CD8-positive, alpha-beta memory T cell (primary cell): ENCODE measurements at places on chromosomes 2 and 18. TPM values are rescaled to one million over a fixed set of nuclear protein-coding genes. Genes with fewer than 3 reads are reported as not detected.

DNA sequence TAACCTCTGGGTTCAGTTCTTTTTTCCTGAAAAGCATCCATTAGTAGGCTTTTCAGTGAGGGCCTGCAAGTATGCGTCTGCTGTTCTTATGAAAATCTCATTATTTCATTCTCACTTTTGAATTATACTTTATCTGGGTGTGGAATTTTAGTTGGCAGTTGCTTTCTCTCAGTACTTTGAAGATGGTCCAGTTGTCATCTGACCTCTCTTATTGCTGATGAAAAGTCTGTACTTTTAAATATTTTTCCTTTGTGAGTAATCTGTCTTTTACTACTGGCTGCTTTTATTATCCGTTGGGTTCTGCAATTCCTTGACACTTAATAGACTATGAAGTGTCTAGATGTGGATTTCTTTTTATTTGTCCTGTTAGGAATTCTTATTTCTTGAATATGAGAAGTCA is 307.8 kb downstream of the CYP26B1 start:
- no peaks in the 10 kb centered on the region for H3K4me1 ChIP-seq
- H3K4me3 ChIP-seq = no peak overlapping the region
- no peaks in the 10 kb centered on the region for H3K36me3 ChIP-seq
- DNase-seq = no peak
- no peak overlapping the region for H3K27ac ChIP-seq
- no peaks in the 10 kb centered on the region for H3K27me3 ChIP-seq

DNA sequence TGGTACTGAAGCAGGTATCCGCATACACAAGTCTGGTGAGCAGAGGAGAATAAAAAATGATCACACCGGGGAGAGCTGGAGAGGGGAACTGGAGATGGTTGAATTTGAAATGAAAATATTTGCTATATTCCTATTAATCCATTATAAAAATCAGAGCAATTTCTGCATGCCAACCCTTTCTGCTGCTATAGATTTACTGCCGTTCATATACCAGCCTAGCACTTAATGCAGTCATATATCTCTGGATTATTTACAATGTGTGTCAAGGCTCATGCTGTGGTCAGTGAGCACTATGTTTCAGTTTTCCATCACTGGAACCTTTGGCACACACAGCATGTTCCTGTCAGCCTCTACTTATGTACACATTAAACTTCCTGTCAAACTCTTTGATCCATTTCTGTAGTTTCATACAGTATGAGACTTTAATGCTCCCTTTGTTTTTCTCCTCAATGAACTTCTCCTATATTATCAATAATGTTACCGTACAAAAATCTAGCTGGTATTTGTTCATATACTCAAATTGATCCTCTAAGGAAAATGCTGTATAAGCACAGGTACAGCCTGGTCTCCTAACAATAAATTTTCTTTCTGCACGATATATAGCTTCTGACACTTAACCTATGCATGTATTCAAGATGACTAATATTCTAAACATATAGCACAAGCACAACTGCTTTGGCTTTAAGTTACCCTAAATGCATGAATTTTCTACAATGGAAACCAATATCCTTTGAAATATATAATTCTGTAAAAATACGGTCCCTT is 36.7 kb downstream of the FANCL start:
- no peaks in the 10 kb centered on the region for H3K36me3 ChIP-seq
- H3K27me3 ChIP-seq = no peaks in the 10 kb centered on the region
- no peaks in the 10 kb centered on the region for H3K4me1 ChIP-seq
- DNase-seq = no peak

- no peak overlapping the region for H3K4me3 ChIP-seq
- no peaks in the 10 kb centered on the region for H3K36me3 ChIP-seq
- H3K4me1 ChIP-seq = no peaks in the 10 kb centered on the region
These were observed 478 bp upstream of the PRKAG3 start for GRCh38 chr2:218832081-218832480.

DNA sequence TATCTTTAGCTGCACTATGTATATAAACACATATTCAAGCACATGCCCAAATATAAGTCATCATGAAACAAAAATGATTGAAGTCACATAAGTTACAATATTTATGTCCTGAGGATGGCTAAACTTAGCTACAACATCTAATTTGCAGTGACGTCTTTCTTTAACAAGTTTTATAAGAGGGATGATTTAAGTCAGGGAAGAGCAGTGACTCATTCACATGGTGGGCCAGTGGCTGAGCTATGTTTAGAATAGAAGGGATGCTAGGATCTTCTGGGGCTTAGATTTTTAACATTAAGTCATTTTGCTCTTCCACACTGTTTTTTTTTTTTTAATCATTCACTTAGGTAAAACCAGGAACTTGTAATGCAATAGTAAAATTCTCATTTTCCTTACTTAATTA is 22.3 kb downstream of the ADCYAP1 start:
- H3K27ac ChIP-seq = no peak overlapping the region
- no peaks in the 10 kb centered on the region for H3K4me1 ChIP-seq
- DNase-seq = no peak
- H3K4me3 ChIP-seq = no peak overlapping the region
- H3K36me3 ChIP-seq = no peaks in the 10 kb centered on the region

DNA sequence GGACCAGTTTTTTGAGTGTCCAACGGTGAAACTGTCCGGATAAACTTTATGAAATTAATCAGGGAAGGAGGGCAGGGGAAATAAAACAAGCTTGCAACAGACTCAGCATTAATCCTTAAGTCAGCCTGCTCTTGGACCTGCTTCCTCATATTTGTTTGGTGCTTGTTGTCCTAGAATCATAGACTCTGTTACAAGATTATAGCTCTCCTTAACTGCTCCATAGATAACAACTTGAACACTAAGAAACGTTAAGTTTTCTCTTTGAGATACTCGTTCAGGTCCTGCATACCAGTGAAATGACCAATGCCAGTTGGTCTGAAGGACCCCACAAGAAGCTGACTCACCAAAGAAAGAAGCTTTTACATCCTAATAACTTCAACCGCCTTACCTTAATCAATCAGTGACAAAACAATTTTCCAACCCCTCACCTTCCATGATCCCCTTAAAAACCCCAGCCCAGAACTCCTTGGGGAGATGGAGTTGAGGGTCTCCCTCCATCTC is 493.2 kb downstream of the PID1 start:
- no peak overlapping the region for H3K4me3 ChIP-seq
- no peaks in the 10 kb centered on the region for H3K27me3 ChIP-seq
- H3K27ac ChIP-seq = no peak overlapping the region
- no peaks in the 10 kb centered on the region for H3K36me3 ChIP-seq
- no peaks in the 10 kb centered on the region for H3K4me1 ChIP-seq

DNA sequence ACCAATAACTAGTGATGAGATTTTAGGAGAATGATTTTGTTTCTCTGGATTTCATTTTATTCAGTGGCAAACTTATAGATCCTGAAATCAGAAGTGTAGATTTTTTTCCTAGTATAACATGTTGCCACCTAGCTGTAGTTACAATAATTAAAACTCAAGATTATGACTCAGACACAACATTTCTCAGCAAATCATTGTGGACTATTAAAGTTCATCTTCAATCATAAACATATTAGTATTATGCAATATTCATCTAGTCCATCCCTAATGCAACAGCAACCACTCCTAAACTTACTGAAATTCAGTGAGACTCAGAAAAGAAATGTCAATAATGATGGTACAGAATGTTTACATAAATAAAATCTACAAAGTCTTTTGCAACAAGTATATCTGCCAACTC is 51.3 kb downstream of the USP34 start:
- H3K27ac ChIP-seq = no peak overlapping the region
- no peaks in the 10 kb centered on the region for H3K36me3 ChIP-seq
- H3K4me1 ChIP-seq = peaks cover 48% of the 10 kb centered on the region
- H3K27me3 ChIP-seq = no peaks in the 10 kb centered on the region
- no peak overlapping the region for H3K4me3 ChIP-seq
- DNase-seq = no peak

- no peaks in the 10 kb centered on the region for H3K27me3 ChIP-seq
- no peak for DNase-seq
- no peaks in the 10 kb centered on the region for H3K36me3 ChIP-seq
- H3K27ac ChIP-seq = peak overlapping the region; percentile 58
- H3K4me1 ChIP-seq = peaks cover 18% of the 10 kb centered on the region
- peak overlapping the region; percentile 74 for H3K4me3 ChIP-seq
These were observed 1.1 kb downstream of the ROCK2 start for GRCh38 chr2:11343368-11343649.

- no peak overlapping the region for H3K4me3 ChIP-seq
- H3K27ac ChIP-seq = no peak overlapping the region
- no peaks in the 10 kb centered on the region for H3K27me3 ChIP-seq
- no peaks in the 10 kb centered on the region for H3K36me3 ChIP-seq
- DNase-seq = no peak
- H3K4me1 ChIP-seq = no peaks in the 10 kb centered on the region
These were observed 404.4 kb upstream of the SYT4 start for GRCh38 chr18:43681661-43682060.

DNA sequence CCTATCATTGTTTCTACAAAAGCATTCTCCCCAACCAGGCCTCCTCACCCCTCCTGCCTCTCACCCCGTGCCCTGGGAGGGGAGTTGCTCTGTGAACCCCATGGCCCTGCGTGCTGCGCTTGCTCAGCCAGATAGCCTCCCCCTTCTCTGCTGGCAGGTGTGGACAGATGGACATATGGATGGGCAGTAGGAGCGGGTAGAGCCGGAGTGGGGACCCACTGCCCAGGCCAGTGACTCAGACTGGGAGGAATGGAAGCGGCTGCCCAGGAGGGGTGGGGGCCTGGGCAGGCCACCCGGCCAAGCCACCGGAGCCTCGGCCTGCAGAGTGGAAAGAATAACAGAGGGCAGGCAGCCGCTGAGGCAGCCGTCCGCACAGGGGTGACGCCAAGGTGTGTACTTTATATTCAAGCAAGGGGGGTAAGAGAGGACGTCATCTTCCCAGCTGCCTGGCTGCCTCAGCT is 8.7 kb downstream of the CYP26B1 start:
- H3K4me3 ChIP-seq = no peak overlapping the region
- no peaks in the 10 kb centered on the region for H3K36me3 ChIP-seq
- no peak overlapping the region for H3K27ac ChIP-seq
- no peaks in the 10 kb centered on the region for H3K4me1 ChIP-seq
- DNase-seq = no peak

GRCh38 chr2:28366496-28367282 is 26.0 kb upstream of the FOSL2 start:
- peak overlapping the region; percentile 55 for H3K27ac ChIP-seq
- peaks cover 56% of the 10 kb centered on the region for H3K4me1 ChIP-seq
- H3K4me3 ChIP-seq = peak overlapping the region; percentile 15
- H3K27me3 ChIP-seq = no peaks in the 10 kb centered on the region
- no peaks in the 10 kb centered on the region for H3K36me3 ChIP-seq
- peak; percentile 64 for DNase-seq

DNA sequence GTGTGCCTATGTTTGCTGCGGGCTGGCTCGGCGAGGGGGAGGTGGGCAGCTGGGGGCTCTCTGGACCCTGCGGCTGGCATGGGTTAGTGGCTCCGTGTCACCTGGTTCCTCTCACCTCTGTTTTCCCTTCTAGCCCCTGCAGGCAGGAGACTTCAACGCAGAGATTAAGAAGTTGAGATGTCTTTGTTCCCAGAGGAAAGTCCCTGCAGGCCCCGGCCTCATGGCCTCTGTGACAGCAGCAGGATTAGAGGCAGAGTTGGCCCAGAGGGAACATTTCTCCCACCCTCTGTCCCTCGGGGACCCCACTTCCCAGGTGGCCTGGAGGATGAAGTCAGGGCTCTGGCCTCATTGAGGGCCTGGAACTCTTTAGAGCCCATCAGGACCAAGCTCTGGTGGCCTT is 56.5 kb downstream of the HPCAL1 start:
- H3K27ac ChIP-seq = no peak overlapping the region
- peaks cover 7% of the 10 kb centered on the region for H3K36me3 ChIP-seq
- no peaks in the 10 kb centered on the region for H3K27me3 ChIP-seq
- peaks cover 12% of the 10 kb centered on the region for H3K4me1 ChIP-seq

GRCh38 chr2:41206004-41206403 is 754.1 kb upstream of the SLC8A1 start:
- H3K4me3 ChIP-seq = no peak overlapping the region
- H3K27me3 ChIP-seq = no peaks in the 10 kb centered on the region
- H3K36me3 ChIP-seq = no peaks in the 10 kb centered on the region
- DNase-seq = no peak

ACTR2 gene
- total RNA-seq = 294 TPM

PAX8 gene
- 2.3 TPM for total RNA-seq

RGPD8 gene
- total RNA-seq = 15.5 TPM

CDH7 gene
- total RNA-seq = not detected

NDC80 gene
- 41.6 TPM for total RNA-seq

TBC1D8 gene
- 0.89 TPM for total RNA-seq
